Esophagus squamous epithelium (tissue), 5 donors: ENCODE measurements at places on chromosomes 12 and 14. TPM values are rescaled to one million over a fixed set of nuclear protein-coding genes. Genes with fewer than 3 reads are reported as not detected.

GRCh38 chr12:54463034-54463433 is 10.4 kb downstream of the GTSF1 start:
- DNase-seq: no peak
- H3K36me3 ChIP-seq: no peaks in the 10 kb centered on the region
- peaks cover 14% of the 10 kb centered on the region for H3K27me3 ChIP-seq
- no peaks in the 10 kb centered on the region for H3K4me1 ChIP-seq

DNA sequence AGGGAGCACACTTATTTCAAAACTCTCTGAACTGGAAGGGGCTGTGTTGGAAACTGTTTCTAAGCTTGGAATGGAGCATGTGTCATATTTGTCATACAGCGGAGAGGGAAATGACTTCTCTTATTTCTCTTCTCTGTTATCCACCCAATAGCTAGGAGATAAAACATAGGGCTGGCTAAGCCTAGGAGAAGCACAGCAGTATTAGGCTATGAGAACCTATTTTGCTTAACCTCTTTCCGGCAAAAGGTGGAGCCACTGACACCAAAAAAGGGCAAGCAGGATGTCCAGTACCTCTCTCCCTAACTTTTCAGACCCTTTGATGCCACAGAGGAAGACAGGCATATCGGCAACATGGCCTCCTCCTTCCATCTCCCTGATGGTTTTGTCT is 148.3 kb downstream of the CRADD start:
- H3K27me3 ChIP-seq: no peaks in the 10 kb centered on the region
- no peak overlapping the region for H3K4me3 ChIP-seq
- H3K36me3 ChIP-seq: no peaks in the 10 kb centered on the region
- no peak for DNase-seq
- peaks cover 51% of the 10 kb centered on the region for H3K4me1 ChIP-seq

- peaks cover 41% of the 10 kb centered on the region for H3K36me3 ChIP-seq
- H3K4me3 ChIP-seq: no peak overlapping the region
- H3K4me1 ChIP-seq: no peaks in the 10 kb centered on the region
- no peak overlapping the region for H3K27ac ChIP-seq
- no peak for DNase-seq
- H3K27me3 ChIP-seq: no peaks in the 10 kb centered on the region
Measured at GRCh38 chr14:100526632-100527031, 60.6 kb downstream of the BEGAIN start.

DNA sequence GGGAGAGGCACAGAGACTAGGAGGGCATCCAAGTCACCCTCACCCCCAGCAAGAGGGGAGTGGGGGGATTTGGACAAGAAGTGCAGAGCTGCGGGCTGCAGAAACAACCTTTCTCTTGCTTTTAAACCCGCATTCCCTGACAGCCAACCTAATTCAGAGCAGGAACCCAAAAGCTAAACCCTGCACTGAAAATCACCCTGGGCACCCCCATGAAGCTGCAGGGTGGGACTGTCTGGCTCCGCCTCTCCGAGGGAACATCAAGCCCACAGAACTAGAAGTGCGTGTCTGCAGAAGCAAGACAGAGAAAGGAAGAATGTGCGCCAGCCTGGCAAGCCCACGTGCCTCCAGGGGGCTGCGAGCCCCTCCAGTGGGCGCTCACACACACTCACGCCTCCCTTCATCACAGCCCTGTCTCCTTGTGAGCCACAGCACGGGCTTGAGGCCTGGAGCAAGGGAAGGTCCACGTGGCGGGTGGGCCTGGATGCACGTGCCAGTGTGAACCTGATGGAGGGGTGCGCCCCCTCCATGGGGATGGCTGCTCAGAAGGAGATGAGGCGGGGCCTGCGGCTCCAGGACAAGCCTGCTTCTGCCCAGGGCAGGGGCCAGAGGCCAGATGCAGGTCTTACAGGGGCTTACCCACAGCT is 27.8 kb upstream of the PNMA1 start:
- H3K27ac ChIP-seq: peak overlapping the region; percentile 100
- DNase-seq: no peak
- H3K4me3 ChIP-seq: peak overlapping the region; percentile 27
- no peaks in the 10 kb centered on the region for H3K27me3 ChIP-seq
- H3K36me3 ChIP-seq: peaks cover 15% of the 10 kb centered on the region

The MYH6 gene
- total RNA-seq: not detected
